Progenitor cell of endocrine pancreas (in vitro differentiated cells): ENCODE measurements at places on chromosomes 5 and 9. TPM values are rescaled to one million over a fixed set of nuclear protein-coding genes. Genes with fewer than 3 reads are reported as not detected.

The BTNL9 gene
- not detected in 2 replicates for total RNA-seq

- DNase-seq = no peak
These were observed 23.9 kb upstream of the TMC1 start for GRCh38 chr9:72497447-72498046.

GRCh38 chr5:132655821-132656773 is 1.9 kb upstream of the IL13 start:
- no peak for DNase-seq

The C5orf63 gene
- total RNA-seq = 9.1 and 9.9 TPM in 2 replicates

- peak; percentile 71 for DNase-seq
These were observed 102.5 kb upstream of the GABRP start for GRCh38 chr5:170681013-170681433.

The PCDHA1 gene
- not detected in 2 replicates for total RNA-seq

DNA sequence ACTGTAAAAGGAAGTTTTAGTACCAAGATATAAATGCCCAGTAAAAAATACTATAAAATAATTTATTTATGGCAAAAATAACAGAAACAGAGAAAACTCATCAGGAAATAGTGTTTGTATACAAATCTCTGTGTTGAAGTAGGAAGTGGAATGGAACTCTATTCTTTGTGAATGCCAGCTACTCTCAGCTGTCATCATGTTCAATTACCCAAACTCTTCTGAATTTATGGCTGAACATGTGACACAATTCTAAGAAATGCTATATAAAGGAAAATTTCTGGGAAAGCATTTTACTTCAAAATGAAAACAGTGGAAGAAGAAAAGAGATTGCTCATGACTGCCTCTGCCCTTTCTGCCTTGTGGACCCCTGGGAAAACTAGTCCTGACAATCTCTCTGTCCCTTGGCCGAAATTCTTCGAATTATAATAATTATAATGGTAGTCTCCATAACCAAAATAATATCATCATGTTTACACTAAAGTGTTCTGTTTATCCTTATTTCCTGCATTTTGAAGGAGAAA is 522.3 kb upstream of the ST8SIA4 start:
- no peak for DNase-seq

The MUSK gene
- not detected in 2 replicates for total RNA-seq

- DNase-seq = no peak
These were observed 350.4 kb upstream of the CLINT1 start for GRCh38 chr5:158209219-158209908.

DNA sequence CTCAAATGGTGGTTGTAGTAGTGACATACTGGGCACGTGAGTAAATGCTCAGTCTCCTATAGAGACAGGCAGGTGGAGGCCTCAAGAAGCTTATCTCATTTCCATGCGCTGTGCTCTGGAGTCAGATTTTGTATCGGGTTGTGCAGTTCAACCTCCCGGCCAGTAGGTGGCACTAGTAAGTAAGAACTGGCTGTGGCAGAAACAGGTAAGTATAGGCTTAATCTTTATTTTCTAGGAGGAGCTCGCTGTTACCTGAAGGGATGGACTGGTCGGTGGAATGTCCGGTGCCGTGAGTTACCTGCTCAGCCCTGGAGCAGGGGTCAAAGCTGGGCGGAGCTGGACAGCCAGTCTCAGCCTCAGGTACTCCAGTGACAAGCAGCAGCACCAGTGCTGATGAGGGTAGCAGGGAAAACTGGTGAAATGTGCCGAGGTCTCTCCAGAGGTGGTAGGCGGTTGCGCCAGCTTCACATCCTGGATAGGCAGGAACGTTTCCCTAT is 880.1 kb upstream of the SEMA6A start:
- peak; percentile 34 for DNase-seq

GRCh38 chr9:135400496-135400895 is 79.1 kb upstream of the PPP1R26 start:
- DNase-seq = no peak

- no peak for DNase-seq
These were observed 43.9 kb downstream of the HACD4 start for GRCh38 chr9:20987521-20987920.

The MAMDC2 gene
- 0.27 and 0.60 TPM in 2 replicates for total RNA-seq

GRCh38 chr5:26388976-26389375 is 649.4 kb downstream of the CDH9 start:
- no peak for DNase-seq

DNA sequence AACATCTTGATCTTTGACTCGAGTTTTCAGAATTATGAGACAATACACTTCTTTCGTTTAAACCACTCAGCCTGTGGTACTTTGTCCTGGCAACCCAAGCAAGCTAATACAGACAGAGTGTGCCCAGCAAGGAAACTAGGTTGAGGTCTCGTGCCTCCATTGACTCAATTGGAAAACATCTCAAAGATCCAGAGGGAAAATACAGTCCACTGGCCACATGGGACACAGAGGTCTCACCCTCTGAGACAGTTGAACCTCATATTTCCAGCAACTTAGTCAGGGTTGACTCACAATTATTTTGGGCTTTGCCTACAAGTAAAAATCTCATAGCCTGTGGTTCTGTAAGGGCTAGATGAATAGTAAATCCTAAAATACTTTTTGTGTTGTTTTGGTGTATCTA is 631.5 kb downstream of the MTRR start:
- no peak for DNase-seq

- no peak for DNase-seq
These were observed 182.9 kb downstream of the DRD1 start for GRCh38 chr5:175261037-175261436.

- DNase-seq = no peak
These were observed 93.1 kb downstream of the PDE4D start for GRCh38 chr5:59800347-59800893.

DNA sequence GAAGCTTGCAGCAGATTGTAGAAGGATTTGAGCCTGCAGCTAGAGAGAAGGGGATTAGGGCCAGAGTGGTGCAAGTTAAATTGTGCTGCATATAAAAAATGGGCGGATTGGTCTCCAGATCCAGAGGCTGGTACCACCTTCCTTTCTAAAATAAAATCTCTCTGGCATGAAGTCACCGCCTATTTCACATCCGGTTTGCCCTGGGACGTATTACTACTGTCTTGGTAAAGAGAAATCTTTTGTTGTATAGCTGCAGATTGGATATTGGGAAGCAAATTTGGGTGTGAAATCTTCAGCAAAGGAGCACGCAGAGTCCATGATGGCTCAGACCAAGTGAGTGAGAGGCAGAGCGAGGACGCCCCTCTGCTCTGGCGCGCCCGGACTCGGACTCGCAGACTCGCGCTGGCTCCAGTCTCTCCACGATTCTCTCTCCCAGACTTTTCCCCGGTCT is at the start of gene GABRA1:
Gene GABRA1, plus strand, starts transcription at position 180 of the 451 bp plus-strand sequence. CDS start 2,691 bp downstream, outside the sequence.
- DNase-seq = peak; percentile 11

DNA sequence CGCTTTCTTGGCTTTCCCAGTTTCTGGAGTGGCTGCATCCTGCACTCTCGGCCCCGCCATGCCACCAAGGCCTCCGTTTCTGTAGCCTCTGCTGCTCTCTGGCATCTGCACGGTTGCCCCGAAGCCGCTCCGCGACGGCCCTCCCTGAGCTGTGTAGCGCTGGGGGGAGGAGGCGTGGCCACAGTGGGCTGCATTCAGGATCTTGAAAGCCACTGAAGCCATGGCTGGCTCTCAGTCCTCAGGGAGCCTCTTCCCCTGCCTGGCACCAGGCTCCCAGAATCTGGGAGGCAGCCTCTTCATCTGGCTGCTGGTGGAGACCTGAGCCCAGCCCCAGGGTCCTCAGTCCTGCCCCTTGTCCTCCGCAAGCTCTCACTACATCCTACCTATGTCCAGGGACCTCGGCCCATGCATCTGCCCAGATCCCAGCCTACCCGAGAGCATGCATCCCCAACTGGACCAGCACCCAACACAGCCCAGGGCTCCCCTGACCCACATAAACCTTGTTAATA is 25.1 kb downstream of the PAEP start:
- DNase-seq = no peak

- DNase-seq = no peak
These were observed 38.3 kb downstream of the RETREG1 start for GRCh38 chr5:16578474-16578883.

DNA sequence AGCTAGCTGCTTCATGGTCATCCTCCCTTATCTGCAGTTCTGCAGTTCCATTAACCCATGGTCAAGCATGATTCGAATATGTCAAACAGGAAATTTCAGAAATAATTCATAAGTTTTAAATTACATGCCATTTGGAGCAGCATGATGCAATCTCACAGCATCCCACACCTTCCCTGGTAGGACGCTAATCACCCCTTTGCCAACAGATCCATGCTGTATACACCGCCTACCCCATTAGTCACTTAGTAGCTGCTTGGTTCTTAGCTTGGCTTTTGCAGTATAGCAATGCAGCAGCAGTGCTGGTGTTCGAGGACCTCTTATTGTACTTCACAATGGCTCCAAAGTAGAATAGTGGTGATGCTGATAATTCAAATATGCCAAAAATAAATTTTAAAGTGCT is 739.7 kb upstream of the CDH9 start:
- no peak for DNase-seq

DNA sequence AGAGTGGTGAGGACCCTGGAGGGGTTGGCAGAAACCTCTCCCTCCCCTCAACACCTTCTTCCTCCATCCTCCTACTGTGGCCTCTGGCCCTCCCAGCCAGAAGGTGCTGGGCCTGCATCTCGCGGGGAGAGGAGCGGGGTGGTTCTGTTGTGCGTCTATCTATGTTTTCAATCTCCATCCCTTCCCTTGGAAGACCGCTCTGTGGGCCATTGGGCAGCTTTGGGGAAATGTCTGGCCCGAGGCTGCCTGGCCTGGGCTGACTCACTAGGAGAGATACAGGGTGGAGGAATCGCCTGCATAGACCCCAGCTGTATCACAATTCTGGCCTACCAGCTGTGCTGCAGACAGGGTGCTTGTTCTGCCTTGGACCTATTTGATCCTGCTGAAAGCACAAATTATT is 48.4 kb upstream of the DAB2IP start:
- no peak for DNase-seq

DNA sequence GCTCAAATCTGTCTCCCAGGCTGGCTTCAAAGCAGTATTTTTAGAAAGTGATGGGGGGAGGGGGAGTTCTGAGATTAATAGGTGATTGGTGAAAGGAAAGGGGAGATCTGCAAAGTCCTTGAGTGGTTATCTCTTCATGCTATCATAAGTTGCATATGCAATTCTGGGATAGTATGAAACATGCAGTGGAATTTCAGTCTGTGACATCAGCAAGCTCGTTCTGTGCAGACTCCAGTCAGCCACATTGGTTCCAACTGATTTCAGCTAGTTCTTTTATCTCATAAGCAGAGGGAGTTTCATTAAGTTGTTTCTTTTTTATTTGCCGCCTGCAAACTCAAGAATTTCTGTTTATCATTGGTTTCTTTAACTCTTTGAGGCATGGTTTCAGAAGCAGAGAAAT is 180.5 kb upstream of the SH3GL2 start:
- no peak for DNase-seq

- no peak for DNase-seq
These were observed 12.3 kb downstream of the MARCHF6 start for GRCh38 chr5:10365782-10366181.

DNA sequence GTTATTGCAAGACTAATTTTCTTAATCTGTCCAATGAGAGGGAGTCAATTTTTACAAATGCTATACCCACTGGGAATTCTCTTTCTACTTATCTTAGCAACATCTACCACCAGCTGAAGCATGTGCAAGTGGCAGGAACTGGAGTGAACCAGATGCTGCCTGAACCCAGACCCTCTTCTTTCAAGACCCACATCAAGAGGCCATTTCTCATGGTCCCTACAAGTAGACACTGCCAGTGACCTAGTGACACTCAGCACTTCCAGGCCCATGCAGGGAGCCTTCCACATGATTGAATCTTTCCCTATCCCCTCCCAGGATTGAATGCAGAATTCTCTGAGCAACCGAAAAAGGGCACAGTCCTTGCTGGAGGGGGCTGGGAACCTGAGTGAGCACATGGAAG is 148.2 kb upstream of the ADAMTS16 start:
- no peak for DNase-seq

The FOXD4L6 gene
- total RNA-seq = not detected in 2 replicates

- no peak for DNase-seq
These were observed 74.1 kb downstream of the PHF2 start for GRCh38 chr9:93650448-93650847.

DNA sequence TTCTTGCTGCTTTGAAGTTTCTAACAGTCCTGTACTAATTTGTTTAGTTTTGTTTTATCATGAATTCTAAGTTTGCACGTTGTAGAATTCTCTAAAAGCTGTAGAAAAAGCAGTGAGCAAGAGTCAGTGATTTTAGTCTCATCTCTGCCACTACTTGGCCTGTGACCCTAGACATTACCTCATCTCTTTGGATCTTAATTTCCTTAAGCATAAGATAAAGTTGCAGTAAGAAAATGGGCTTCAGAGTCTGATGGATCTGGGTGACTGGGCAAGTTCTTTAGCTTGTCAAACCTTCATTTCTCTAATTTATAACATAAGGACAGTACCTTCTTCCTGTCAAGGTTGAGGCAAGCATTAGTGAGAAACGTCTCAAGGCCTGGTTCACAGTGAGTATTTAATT is 247.9 kb downstream of the DMRT2 start:
- no peak for DNase-seq

The CTNNA1 gene
- 384 and 394 TPM in 2 replicates for total RNA-seq

The CCDC192 gene
- total RNA-seq = 0.60 TPM in 1 of 2 replicates, not detected in the other

The SH3GL2 gene
- 2.1 and 3.3 TPM in 2 replicates for total RNA-seq

DNA sequence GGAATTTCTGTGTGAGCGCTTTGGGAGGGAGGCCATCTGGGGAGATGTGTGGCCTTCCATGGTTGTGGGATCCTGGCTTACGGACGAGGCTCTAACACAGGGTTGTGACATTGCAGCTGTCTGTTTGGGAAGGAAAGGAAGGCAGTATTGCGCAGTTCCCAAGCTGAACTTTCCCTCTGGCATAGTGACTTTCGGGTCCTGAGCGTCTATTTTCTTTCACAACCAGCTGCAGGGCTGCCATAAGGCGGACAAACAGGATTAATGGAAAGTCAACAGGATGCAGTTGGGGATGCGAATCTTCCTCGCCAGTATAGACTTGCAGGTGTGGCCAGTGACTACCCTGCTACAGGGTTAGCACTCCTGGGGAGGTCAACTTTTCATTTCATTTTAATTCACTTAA is 25.9 kb downstream of the CCT5 start:
- no peak for DNase-seq

The ADAMTSL2 gene
- 0.07 and 0.14 TPM in 2 replicates for total RNA-seq

The TIMD4 gene
- total RNA-seq = not detected in 2 replicates

The FGF10 gene
- total RNA-seq = 2.4 and 2.7 TPM in 2 replicates

- no peak for DNase-seq
These were observed 117.9 kb downstream of the HCN1 start for GRCh38 chr5:45578270-45578669.

The FOXD4L5 gene
- total RNA-seq = 0.24 and 0.29 TPM in 2 replicates

GRCh38 chr9:128683340-128684064 is 5.5 kb upstream of the SET start:
- peak; percentile 39 for DNase-seq

The CHSY3 gene
- 0.84 and 1.3 TPM in 2 replicates for total RNA-seq
